Endothelial cell (in vitro differentiated cells): ENCODE measurements at places on chromosomes 3 and 15. TPM values are rescaled to one million over a fixed set of nuclear protein-coding genes. Genes with fewer than 3 reads are reported as not detected.

Gene TMCO5A
- total RNA-seq: not detected

Gene CCNB2
- total RNA-seq: 16.5 TPM

DNA sequence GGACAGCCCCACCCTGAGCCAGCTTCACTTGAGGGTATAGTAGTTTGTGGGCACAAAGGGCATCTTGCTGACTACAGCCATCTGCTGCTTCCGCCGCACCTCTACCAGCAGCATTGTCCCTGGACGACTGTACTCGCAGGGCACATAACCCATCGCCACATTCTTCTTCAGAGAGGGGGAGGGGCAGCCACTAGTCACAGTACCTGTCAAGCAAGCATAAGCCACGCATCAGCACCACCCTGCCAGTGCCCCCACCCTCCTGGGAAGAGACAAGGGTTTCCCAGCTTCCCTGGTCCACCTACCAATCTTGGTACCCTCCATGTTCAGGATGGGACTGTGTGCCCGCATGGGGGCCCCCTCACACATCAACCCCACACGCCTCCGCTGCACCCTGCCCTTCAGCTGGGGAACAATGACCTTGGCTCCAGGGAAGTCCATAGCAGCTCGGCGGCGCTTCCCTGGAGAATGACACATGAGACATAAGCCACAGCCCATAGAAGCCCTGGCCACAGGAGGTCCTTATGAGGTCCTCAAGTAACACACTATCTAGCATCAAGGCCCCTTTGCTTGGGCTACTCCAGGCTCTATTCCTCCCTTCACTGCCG lies 4.7 kb downstream of the AMT start:
- DNase-seq: no peak
- H3K27me3 ChIP-seq: peaks cover 22% of the 10 kb centered on the region
- H3K4me1 ChIP-seq: peaks cover 34% of the 10 kb centered on the region
- H3K27ac ChIP-seq: no peak overlapping the region
- H3K36me3 ChIP-seq: peaks cover 19% of the 10 kb centered on the region

DNA sequence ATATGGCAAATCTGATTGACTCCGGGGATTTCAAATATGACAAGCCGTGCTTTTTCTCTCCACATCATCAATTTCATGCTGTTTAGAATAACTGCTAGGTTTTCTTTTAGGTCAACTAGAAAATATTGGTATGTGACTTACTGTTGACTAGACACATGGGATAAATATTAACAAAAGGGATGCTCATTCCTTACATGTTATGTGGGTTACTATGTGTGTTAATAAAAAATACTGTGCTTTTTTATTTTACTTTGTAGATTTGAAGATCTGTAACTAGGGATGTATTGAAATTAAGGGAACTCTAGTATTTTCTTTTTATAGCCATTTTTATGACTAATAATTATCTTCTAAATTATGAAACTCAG lies 264.6 kb upstream of the COL8A1 start:
- H3K27me3 ChIP-seq: peaks cover 3% of the 10 kb centered on the region
- DNase-seq: no peak
- no peaks in the 10 kb centered on the region for H3K4me1 ChIP-seq
- H3K36me3 ChIP-seq: no peaks in the 10 kb centered on the region
- H3K4me3 ChIP-seq: no peak overlapping the region
- no peak overlapping the region for H3K27ac ChIP-seq

- H3K27me3 ChIP-seq: peaks cover 11% of the 10 kb centered on the region
- no peak for DNase-seq
- H3K4me1 ChIP-seq: peaks cover 27% of the 10 kb centered on the region
- peaks cover 6% of the 10 kb centered on the region for H3K36me3 ChIP-seq
- no peak overlapping the region for H3K27ac ChIP-seq
Observed at GRCh38 chr3:39810647-39811161, 1.3 kb downstream of the MYRIP start.

GRCh38 chr15:30062881-30063280 lies 19.9 kb upstream of the GOLGA8J start:
- H3K4me3 ChIP-seq: no peak overlapping the region
- H3K27ac ChIP-seq: no peak overlapping the region
- H3K4me1 ChIP-seq: peaks cover 15% of the 10 kb centered on the region
- DNase-seq: no peak
- peaks cover 2% of the 10 kb centered on the region for H3K27me3 ChIP-seq

DNA sequence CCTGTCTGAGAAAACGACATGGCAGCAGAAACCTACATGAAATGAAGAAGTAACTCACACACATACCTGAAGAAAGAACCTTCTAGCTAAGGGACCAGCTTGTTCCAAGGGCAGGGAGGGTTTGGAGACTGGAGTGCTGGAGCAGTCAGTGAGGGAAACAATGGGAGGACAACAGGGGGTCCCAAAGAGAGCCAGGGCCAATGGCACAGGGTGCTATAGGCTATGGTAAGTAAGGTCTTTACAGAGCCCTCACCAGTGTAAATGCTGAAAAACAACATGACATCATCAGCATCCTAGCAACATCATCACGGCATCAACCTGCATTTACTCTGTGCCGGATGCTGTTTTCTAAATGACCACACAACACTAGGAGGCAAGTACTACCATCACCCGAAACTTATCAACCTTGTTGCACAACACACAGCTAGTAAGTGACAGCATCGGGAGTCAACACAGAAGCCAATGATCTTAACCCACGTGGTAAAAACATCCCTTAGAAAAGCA lies 449.5 kb upstream of the WNT5A start:
- H3K36me3 ChIP-seq: no peaks in the 10 kb centered on the region
- no peak overlapping the region for H3K4me3 ChIP-seq
- no peaks in the 10 kb centered on the region for H3K4me1 ChIP-seq
- DNase-seq: no peak
- no peaks in the 10 kb centered on the region for H3K27me3 ChIP-seq

DNA sequence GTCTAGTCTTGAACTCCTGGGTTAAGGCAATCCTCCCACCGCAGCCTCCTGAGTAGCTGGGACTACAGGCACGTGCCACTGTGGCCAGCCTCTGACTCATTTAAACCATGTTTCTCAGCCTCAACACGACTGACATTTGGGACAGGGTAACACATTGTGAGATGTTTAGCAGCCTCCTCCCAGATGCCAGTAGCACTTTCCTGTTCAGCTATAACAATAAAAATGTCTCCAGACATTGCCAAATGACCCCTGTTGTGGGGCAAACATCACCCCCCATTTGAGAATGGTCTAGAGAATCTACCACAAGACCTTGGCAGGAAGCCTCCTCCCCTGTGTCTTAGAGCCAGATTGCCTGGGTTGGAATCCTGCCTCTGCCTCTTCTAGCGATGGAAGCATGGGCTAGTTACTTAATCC lies 8.4 kb downstream of the TMEM40 start:
- H3K4me1 ChIP-seq: peaks cover 10% of the 10 kb centered on the region
- H3K27me3 ChIP-seq: peaks cover 3% of the 10 kb centered on the region
- DNase-seq: no peak

DNA sequence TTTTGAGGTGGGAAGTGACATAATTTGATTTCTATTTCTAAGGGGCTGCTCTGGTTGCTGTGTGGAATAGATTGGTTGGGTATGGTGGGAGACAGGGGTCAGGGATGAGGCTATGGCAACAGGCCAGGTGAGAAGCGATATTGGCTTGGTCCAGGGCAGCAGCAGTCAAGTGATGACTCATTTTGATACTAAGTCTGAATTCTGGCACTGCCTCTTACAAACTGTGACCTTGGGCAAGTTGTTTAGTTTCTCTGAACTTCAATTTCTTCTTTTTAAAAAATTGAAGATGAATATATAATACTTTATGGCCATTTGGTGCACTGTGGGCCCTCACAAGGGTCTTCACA lies 40.4 kb upstream of the CLSTN2 start:
- no peaks in the 10 kb centered on the region for H3K36me3 ChIP-seq
- no peaks in the 10 kb centered on the region for H3K27me3 ChIP-seq
- no peak for DNase-seq
- no peaks in the 10 kb centered on the region for H3K4me1 ChIP-seq

- peak overlapping the region; percentile 94 for H3K4me3 ChIP-seq
- H3K4me1 ChIP-seq: peaks cover 46% of the 10 kb centered on the region
- H3K27me3 ChIP-seq: peaks cover 13% of the 10 kb centered on the region
- peaks cover 4% of the 10 kb centered on the region for H3K36me3 ChIP-seq
- peak overlapping the region; percentile 81 for H3K27ac ChIP-seq
Observed at GRCh38 chr15:60396958-60397771, 621 bp downstream of the ANXA2 start.

DNA sequence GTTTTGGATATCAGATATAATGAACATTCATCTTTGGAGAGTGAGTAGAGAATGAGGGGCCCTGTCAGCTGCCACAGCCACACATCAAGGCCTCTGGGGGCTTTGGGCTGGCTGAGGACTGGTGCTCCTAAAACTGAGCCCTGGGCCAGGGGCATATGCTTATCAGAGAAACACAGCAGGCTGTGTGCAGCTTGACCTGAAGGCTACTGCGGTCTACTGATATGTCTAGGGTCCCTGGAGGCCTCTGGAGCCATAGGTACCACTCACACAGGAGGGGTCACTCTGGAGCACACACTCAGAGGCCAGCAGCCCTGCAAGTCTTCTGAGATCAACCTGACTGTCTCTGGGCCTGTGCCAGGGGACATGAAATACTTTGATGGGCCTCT lies 7.6 kb downstream of the TF start:
- H3K27ac ChIP-seq: no peak overlapping the region
- no peak for DNase-seq
- H3K4me3 ChIP-seq: no peak overlapping the region
- no peaks in the 10 kb centered on the region for H3K36me3 ChIP-seq

GRCh38 chr3:99468918-99469317 lies 169.5 kb upstream of the COL8A1 start:
- no peaks in the 10 kb centered on the region for H3K4me1 ChIP-seq
- no peak overlapping the region for H3K27ac ChIP-seq
- H3K4me3 ChIP-seq: no peak overlapping the region
- DNase-seq: no peak

DNA sequence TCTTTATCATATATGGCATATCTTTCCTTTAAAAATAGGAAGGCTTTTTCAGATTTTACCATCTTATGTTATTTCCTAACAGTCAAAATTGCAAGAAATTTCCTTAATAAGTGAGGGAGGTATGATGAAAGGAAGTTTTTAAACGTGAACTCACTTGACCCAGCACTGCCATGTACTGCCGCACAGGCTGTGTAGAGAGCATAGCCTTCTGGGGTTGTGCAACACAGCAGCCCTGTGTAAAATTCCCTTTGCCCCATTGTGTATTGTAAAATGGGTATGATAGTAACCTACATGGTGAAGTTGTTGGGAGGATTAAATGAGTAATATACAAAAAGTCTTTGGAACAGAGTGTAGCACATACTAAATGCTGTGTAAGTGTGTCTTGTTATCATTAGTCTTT lies 78.6 kb downstream of the PEX5L start:
- no peaks in the 10 kb centered on the region for H3K36me3 ChIP-seq
- H3K27ac ChIP-seq: no peak overlapping the region
- no peak for DNase-seq
- no peak overlapping the region for H3K4me3 ChIP-seq
